ENCODE measurements at places on chromosomes 5 and 9.

- peak; percentile 23 for DNase-seq
These were observed at the start of gene PTGES for GRCh38 chr9:129752900-129753729. PTGES (minus strand) TSS chr9:129753042; CDS start chr9:129753012, 30 bp downstream.

DNA sequence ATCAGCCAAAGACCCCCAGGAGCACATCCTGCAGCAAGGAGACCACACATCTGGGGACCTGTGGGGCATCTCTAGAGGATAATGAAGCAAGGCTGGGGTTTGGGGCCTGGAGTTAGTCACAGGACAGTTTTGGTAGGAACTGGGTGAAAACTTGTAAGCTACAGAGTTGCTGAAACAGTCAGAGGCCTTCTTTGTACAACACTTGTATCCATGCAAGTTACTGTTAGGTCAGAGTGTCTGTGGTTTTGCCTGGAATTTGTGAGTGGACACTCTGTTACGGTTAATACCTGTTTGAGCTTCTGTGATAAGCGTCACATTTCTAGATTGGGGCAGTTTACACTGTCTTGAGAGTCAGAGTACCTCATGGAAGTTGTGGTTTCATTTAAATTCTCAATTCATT is 22.6 kb upstream of the ASPN start:
- DNase-seq = no peak

DNA sequence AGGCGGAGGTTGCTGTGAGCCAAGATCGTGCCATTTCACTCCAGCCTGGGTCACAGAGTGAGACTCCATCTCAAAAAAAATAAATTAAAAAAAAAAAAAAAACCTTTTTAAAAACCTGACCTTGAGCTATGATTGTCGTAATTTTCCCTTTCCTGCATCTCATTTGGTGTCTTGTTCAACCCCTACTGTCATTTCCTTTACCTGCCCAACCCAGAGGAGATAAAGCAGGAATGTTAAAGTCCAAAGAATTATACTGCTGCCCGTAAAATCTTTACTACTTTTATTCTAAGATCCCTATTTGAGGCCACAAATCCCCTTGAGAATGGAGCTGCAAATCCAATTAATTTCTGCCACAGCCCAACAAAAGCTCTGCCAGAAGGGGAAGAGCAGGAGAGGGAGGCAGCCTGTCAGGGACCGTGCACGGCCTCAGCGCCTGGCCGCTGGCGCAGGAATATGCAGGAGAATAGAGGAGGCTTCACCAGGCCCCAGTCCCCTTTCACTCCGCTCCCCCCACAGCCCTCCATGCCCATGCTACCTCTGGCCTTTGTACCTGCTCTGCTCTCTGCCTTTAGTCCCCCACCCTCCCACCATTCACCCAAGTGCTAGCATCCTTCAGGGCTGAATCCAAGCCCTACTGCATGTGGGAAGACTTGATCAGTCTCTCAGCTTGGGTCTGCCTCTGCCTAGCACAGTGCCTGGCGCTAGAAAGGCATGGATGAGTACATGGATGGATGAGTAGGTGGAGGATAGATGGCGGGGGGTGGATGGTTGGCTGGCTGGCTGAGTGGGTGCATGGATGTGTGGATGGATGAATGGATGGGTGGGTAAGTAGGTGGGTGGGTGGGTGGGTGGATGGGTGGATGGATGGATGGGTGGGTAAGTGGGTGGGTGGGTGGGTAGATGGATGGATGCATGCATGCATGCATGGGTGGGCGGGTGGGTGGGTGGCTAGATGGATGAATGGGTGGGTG is 99.8 kb upstream of the SARDH start:
- no peak for DNase-seq

- no peak for DNase-seq
These were observed 94.7 kb upstream of the RUSC2 start for GRCh38 chr9:35395076-35395705.

DNA sequence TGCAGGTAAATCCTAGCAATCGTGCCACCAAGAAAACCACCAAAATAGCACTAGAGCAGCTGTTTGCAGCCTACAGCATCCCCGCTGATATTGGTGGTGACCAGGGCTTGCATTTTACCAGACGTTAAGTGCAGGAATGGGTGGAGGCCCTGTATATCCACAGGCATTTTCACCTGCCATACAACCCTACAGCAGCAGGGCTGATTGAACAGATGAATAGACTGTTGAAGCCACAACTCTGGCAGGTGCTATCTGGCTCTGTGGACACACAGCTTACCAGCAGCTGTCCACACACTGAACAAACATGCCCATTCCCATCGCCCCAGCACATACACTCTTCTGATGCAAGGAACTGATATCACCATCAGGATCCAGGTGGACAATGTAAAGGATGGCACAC is 154.5 kb upstream of the APC start:
- DNase-seq = no peak

DNA sequence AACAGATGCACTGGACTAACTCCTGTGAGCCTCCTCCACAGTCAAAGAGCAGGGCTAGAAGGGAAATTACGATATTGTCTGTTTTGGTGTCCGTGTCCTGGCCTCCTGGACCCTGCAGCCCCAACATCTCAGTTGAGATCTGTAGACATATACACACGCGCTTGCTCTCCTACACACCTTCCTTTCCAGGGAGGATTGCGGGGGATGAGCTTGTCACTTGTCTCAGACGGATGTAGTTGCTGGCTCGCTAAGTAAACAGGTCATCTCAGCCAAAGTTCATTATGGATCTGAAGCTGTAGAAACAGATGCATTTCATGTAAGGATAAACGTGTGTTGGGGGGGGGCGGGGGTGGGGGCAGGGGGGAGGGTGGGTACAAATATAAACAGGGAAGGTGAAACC is 549.3 kb downstream of the CCDC171 start:
- DNase-seq = no peak

DNA sequence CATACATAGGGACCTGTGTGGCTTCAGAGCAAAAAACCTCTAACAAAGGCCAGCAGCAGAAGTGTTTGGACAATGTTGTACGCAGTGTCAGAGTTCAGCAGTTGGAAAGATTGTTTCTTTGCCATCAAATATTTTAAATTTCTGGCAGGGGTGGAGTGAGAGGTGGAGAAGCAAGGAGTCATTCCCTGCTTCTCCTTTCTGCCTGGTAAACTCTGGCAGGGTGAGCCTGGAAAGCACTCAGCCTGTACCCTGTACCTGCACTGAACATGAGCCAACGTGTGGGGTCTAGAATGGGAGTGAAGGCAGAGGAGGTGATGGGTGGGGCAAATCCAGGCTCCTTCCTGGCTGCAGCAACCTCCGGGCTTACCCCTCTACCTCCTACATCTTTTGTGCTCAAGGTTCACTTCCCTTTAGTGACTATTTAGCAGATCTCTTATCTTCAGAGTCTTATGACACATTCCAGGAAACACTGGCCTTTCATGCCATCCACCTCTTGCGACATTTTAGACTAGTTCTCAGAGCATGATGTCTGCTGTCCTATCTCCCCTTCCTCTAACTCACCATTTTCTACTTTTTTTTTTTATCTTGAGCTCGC is 445.0 kb upstream of the PIK3R1 start:
- DNase-seq = no peak

- DNase-seq = no peak
These were observed 254.7 kb downstream of the NTRK2 start for GRCh38 chr9:84924266-84924665.

- no peak for DNase-seq
These were observed 133.4 kb downstream of the MRPL36 start for GRCh38 chr5:1666221-1666620.

DNA sequence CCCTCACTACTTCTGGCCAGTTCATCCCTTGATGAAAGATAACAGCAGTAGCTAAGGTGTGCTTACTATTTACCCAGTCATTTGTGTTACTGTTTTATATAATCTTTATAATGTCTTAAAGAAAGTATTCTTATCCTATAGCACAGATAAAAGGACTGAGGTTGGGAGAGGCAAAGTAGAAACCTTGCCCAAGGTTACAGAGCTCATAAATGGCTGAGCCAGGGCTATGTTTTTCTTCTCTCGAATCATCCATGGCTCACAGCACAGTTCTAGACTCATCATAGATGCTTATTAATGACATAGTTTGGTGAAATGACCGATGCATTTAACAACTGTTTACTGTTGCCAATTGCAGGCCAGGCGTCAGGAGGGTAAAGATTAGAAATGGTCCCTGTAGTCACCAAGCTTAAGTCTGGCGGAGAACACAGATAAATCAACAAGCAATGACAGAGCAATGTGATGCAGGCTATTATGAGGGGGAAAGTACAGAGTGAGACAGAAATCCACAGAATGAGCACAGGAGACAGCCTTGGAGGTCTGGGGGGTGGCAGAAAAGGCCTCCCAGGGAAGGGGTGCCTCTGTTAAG is 65.6 kb upstream of the ZNF622 start:
- DNase-seq = no peak

- DNase-seq = no peak
These were observed 380.2 kb upstream of the ZNF462 start for GRCh38 chr9:106482733-106483132.

Measured in activated T-cell treated with anti-CD3 and anti-CD28 coated beads for 24 hours (primary cell).